ENCODE measurements at places on chromosomes 5 and 9.

GRCh38 chr5:25091921-25092320, 447.1 kb upstream of the CDH10 start:
- no peaks in the 10 kb centered on the region for H3K27me3 ChIP-seq
- no peak for DNase-seq
- H3K4me3 ChIP-seq, result no peak overlapping the region

- no peak overlapping the region for H3K4me3 ChIP-seq
- H3K36me3 ChIP-seq, result no peaks in the 10 kb centered on the region
- no peaks in the 10 kb centered on the region for H3K27me3 ChIP-seq
- H3K27ac ChIP-seq, result no peak overlapping the region
- no peaks in the 10 kb centered on the region for H3K4me1 ChIP-seq
Measured at GRCh38 chr5:60257596-60258271, 364.2 kb upstream of the PDE4D start.

DNA sequence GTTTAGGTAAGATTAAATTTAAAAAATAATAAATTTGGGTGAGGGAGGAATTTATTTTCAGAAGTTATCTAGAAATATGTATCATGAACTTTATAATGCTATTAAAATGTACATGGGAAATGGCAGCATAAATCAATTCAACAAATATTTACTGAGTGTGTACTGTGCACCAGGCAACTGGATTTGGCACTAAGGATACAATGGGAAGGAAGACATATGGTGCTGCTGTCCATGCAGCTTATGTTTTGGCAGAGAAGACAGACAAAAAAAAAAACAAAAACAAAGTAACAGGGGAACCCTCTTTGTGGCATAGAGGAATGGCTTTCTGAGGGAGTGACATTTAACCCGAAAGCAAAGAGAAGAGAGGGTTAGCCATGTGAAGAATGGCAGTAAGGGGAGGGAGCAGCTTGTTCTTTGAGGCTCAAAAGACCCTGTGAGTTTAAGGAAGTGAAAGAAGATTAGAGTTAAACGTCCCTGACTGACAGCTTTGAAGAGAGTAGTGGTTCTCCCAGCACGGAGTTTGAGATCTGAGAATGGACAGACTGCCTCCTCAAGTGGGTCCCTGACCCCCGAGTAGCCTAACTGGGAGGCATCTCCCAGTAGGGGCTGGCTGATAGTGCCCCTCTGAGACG, 23.9 kb downstream of the CNTRL start:
- H3K27me3 ChIP-seq, result no peaks in the 10 kb centered on the region
- no peak overlapping the region for H3K4me3 ChIP-seq
- DNase-seq, result no peak
- no peak overlapping the region for H3K27ac ChIP-seq

- H3K4me1 ChIP-seq, result no peaks in the 10 kb centered on the region
- no peaks in the 10 kb centered on the region for H3K36me3 ChIP-seq
- DNase-seq, result peak; percentile 45
- H3K27ac ChIP-seq, result no peak overlapping the region
- H3K4me3 ChIP-seq, result no peak overlapping the region
Measured at GRCh38 chr5:91119981-91120850, 262.9 kb downstream of the ARRDC3 start.

GRCh38 chr9:9901624-9902023, 711.2 kb downstream of the PTPRD start:
- H3K4me1 ChIP-seq, result no peaks in the 10 kb centered on the region
- no peak overlapping the region for H3K4me3 ChIP-seq
- H3K27me3 ChIP-seq, result no peaks in the 10 kb centered on the region
- H3K27ac ChIP-seq, result no peak overlapping the region
- no peaks in the 10 kb centered on the region for H3K36me3 ChIP-seq

GRCh38 chr9:120236596-120236995, 343.4 kb downstream of the CDK5RAP2 start:
- no peak for DNase-seq
- no peak overlapping the region for H3K4me3 ChIP-seq
- H3K27me3 ChIP-seq, result no peaks in the 10 kb centered on the region
- no peak overlapping the region for H3K27ac ChIP-seq
- H3K36me3 ChIP-seq, result no peaks in the 10 kb centered on the region

DNA sequence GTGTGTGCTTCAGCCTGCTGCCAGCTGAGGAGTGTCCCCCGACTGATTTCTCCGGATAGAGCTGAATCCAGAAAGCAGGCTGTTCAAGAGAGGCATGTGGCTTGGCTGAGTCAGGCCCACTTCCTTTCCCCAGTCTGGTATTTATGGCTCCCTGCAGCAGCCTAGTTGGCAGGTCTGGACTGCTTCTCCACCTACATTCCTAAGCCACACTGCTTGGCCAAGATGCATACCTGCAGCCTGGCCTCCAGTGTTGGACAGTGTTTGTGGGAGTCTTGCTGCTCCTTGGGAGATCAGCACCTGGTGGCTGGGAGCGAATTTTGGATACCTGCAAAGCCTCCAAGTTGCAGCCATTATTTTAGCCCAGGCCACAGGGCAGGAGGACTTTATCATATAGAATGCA, 670.8 kb downstream of the ACTL7B start:
- no peak overlapping the region for H3K27ac ChIP-seq
- H3K36me3 ChIP-seq, result no peaks in the 10 kb centered on the region
- no peak for DNase-seq
- H3K27me3 ChIP-seq, result no peaks in the 10 kb centered on the region
- H3K4me3 ChIP-seq, result no peak overlapping the region

DNA sequence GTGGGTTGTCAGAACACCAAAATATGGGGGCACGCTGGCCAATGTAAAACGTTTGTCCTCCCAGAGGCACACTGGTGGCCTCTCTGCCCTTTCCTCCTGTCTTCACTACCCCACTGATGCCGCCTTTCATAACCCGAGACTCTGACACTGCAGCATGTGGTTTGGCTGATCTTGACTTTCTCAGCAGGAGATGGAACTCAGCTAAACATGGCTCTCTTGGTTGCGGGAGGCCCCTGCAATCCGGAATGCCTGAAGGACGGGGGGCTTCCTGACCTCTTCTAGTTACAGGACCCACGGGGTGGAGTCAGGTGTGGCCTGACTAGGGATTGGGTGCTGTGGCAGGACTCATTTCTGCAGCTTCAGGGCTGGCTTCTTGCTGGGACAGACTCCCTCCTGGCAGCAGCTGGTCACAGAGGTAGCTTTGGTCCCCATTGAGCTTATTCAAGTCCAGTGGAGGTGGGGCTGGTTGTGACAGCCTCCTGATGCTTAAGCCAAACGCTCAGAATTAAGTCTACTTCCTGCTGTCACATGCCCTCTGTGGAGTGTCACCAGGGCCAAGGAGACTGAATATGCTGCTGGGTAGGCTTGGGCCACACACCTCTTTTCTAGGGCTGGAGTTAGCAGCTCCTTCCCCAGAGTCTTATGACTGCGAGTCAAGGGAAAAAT, 44.2 kb downstream of the NXNL2 start:
- H3K27ac ChIP-seq, result no peak overlapping the region
- no peak overlapping the region for H3K4me3 ChIP-seq
- DNase-seq, result no peak
- H3K27me3 ChIP-seq, result peaks cover 15% of the 10 kb centered on the region

GRCh38 chr9:110224583-110224982, 16.6 kb upstream of the C9orf152 start:
- H3K27ac ChIP-seq, result no peak overlapping the region
- no peaks in the 10 kb centered on the region for H3K4me1 ChIP-seq
- peaks cover 32% of the 10 kb centered on the region for H3K27me3 ChIP-seq
- DNase-seq, result no peak

DNA sequence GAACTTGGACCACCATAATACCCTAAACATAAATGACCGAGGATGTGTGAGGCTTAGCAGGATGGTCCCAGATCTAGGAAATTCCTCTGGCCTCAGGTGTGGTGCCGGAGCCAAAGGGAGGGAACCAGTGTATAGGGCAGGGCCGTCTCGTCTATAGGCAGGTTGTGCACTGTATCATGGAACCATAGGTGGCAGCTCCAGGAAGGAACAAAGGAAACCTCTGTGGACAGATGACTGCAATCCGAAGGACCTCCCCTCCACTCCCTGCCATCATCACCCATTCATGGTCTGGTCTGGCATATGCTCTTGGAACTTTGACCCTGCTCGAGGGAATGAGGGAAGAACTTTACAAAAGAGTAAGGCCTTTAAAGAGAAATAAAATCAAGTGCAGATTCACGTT, 2.9 kb upstream of the MACIR start:
- no peak for DNase-seq
- H3K4me3 ChIP-seq, result no peak overlapping the region
- peaks cover 8% of the 10 kb centered on the region for H3K4me1 ChIP-seq

- H3K4me3 ChIP-seq, result peak overlapping the region; percentile 74
- H3K4me1 ChIP-seq, result peaks cover 85% of the 10 kb centered on the region
- peaks cover 37% of the 10 kb centered on the region for H3K36me3 ChIP-seq
- DNase-seq, result peak; percentile 83
- peak overlapping the region; percentile 99 for H3K27ac ChIP-seq
Measured at GRCh38 chr5:132457371-132458225, 33.0 kb downstream of the IRF1 start.

DNA sequence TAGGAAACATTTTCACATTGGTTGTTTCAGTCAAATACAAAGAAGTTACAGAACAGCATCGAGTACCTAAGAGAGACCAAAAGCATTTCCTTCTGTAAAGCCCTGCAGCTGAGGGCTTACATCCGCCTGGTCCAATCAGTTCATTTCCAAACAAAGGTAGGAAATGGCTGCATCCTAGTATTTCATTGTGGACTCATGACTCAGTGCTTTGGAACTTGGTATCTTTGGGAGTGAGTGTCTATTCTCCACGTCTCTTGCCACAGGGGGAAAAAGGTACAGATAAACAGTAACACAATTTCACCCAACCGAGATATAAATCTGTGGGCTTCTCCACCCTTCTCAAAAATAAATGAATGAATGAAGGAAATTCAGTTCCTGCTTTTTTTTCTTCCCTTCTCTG, 75.4 kb downstream of the NFIB start:
- H3K4me1 ChIP-seq, result no peaks in the 10 kb centered on the region
- no peaks in the 10 kb centered on the region for H3K36me3 ChIP-seq
- no peak for DNase-seq
- H3K4me3 ChIP-seq, result no peak overlapping the region
- H3K27ac ChIP-seq, result no peak overlapping the region
- H3K27me3 ChIP-seq, result no peaks in the 10 kb centered on the region

GRCh38 chr5:158530115-158530514, 569.6 kb downstream of the EBF1 start:
- H3K4me3 ChIP-seq, result no peak overlapping the region
- peaks cover 8% of the 10 kb centered on the region for H3K27me3 ChIP-seq
- H3K36me3 ChIP-seq, result no peaks in the 10 kb centered on the region
- no peak overlapping the region for H3K27ac ChIP-seq
- no peak for DNase-seq
- no peaks in the 10 kb centered on the region for H3K4me1 ChIP-seq

GRCh38 chr5:58317808-58318207, 142.1 kb downstream of the PLK2 start:
- no peak for DNase-seq
- H3K27ac ChIP-seq, result no peak overlapping the region
- H3K36me3 ChIP-seq, result no peaks in the 10 kb centered on the region
- no peak overlapping the region for H3K4me3 ChIP-seq

GRCh38 chr9:87643778-87644570, 81.9 kb upstream of the CTSL start:
- DNase-seq, result no peak
- no peak overlapping the region for H3K27ac ChIP-seq
- H3K27me3 ChIP-seq, result peaks cover 2% of the 10 kb centered on the region
- H3K4me3 ChIP-seq, result no peak overlapping the region
- H3K36me3 ChIP-seq, result no peaks in the 10 kb centered on the region

DNA sequence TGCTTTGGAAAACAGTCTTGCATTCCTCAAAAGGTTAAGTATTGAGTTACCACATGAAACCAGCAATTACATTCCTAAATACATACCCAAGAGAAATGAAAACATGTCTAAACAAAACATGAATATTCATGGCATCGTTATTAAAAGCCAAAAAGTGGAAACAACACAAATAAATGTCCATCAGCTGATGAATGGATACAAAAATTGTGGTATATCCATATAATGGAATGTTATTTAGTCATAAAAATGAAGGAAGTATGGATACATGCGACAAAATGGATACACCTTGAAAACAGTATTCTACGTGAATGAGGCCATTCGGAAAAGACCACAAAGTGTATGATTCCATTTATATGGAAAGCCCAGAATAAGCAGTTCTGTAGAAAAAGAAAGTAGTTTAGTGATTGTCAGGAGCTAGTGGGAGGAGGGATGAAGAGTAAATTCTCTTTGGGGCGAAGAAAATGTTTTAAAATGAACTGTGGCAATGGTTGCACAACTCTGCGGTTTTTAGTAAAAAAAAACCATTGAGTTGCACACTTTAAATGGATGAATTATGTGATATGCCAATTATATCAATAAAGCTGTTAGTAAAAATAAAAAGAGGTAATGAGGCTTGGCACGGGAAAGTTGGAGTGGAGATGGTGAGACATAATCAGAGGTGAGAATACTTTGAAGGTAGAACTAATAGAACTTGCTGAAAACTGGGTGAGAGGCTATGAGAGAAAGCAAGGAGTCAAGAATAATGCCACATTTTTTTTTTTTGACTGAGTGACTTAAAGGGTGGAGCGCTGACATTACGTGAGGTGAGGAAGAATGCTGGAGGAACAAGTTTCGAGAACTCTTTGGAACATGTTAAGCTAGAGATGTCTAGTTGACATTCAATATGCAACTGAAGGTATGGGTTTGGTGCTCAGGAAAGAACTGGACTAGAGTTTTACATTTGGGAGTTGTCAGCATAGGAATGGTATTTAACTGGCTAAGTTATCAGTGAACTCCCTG, 194.9 kb upstream of the ZNF608 start:
- no peak overlapping the region for H3K27ac ChIP-seq
- H3K36me3 ChIP-seq, result no peaks in the 10 kb centered on the region
- no peak for DNase-seq
- no peak overlapping the region for H3K4me3 ChIP-seq

GRCh38 chr9:4665357-4665756, 923 bp downstream of the SPATA6L start:
- peak overlapping the region; percentile 82 for H3K4me3 ChIP-seq
- peaks cover 6% of the 10 kb centered on the region for H3K36me3 ChIP-seq
- DNase-seq, result no peak
- H3K27ac ChIP-seq, result no peak overlapping the region
- H3K27me3 ChIP-seq, result peaks cover 6% of the 10 kb centered on the region

DNA sequence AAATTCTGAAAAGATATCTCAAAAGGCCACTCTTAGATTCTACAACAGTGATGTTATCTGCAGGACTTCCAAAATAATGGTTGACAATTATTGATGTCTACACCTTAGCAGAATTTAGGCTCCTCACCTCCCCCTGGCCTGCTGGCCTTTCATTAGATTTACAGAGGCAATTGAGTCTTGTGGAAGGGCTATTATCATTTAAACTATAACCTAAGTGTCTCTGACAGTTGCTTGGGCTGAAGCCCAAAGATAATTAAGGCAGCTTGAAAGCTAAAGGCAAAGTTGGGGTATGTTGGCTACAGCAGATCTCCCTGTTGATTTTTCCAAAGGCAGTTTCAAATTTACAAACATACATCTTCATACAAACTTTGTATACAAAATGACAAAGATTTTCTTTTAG, 912.3 kb downstream of the TAF11L14 start:
- no peak overlapping the region for H3K27ac ChIP-seq
- no peaks in the 10 kb centered on the region for H3K36me3 ChIP-seq
- no peaks in the 10 kb centered on the region for H3K27me3 ChIP-seq
- H3K4me1 ChIP-seq, result no peaks in the 10 kb centered on the region
- DNase-seq, result no peak
- no peak overlapping the region for H3K4me3 ChIP-seq

Measured in activated CD4-positive, alpha-beta T cell treated with anti-CD3 and anti-CD28 coated beads, Interleukin-2, amount 10 ng/mL, durations not matched to agents 24 days and 14 days (primary cell).